HCT116 (cell line): ENCODE measurements at places on chromosomes 7 and 10.
A peak's percentile ranks its signal among the peaks of the same experiment; 100 is the strongest.

DNA sequence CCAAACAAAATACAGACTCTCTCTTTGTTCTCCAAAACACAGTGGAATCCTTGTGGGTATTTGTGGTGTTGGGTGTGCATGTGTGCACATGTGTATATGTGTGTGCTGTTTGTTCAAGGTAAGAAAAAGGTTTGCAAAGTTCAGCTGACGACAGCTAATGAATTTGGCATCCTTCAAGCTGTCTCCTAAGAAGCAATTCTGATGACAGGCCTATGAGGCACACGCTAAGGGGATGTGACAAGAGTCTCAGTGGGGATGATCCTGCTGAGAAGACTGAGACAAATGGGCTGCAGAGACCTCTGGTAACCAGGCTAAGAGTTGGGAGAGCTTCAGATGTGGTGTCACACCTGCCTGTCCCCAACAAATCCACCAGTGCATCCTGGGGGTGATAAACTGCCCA is 26.5 kb upstream of the CELF2 start:
- DNase-seq = no peak

DNA sequence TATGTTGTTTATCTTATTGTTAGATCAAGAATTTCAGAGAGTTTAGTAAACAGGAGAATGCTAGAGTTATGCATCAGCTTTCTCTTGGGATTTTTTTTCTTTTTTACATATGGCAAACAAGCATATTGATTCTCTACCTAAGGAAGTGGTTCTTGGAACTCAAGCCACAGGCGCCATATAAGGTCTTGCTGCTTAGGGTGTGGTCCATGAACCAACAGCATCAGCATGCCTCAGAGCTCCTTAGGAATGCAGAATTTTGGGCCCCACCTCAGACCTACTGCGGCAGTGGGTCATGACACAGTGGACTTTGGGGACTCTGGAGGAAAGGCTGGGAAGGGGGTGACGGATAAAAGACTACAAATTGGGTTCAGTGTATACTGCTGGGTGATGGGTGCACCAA is 230.8 kb downstream of the SKAP2 start:
- no peak for DNase-seq

DNA sequence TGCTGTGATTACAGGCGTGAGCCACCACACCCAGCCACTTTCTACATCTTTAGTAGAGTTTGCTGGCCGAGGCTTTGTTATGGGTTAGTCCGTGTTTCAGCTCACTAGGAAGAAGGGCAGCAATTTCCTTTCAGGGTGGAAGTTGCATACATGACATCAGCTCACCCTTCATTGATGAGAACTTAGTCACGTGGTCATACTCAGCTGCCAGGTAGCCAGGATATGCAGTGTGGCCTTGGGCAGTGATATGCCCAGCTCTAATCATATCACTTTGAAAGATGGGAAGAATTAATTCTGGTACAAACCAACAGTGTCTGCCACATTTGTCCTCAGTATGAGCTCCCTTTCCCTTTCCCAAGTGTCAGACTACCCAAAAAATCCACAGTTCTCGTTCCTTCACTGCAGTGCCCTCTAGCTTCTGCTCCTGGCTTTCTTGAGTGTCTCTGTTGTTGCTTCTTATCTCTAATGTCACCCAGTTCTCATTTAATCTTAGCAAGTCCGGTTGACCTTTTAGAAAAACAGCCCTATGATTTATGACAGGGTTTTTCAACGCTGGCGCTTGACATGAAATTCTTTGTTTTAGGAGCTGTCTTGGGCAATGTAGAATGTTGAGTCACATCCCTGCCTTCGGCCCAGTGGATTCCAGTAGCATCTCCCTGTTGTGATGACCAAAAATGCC is 108.7 kb upstream of the ITGB1 start:
- no peak for DNase-seq

DNA sequence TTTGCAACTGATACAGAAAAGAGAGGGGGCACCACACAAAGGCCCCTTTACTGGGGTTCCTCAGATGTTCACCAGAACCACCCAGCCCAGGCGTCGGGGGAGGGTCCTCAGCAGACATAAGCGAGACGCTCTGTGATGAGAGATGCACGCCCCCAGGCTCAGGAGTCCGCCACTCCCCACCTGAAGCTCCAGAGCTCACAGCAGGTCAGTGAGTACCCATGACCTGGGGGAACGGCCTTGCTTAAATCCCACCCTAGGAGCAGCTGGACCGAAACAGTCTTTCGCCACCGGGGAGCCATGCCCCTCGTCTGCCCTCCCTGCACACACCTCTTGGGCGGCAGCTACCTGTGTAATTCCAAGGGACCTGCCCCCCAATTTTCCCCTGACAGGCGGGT is 2.8 kb downstream of the CRYGN start:
- no peak for DNase-seq

DNA sequence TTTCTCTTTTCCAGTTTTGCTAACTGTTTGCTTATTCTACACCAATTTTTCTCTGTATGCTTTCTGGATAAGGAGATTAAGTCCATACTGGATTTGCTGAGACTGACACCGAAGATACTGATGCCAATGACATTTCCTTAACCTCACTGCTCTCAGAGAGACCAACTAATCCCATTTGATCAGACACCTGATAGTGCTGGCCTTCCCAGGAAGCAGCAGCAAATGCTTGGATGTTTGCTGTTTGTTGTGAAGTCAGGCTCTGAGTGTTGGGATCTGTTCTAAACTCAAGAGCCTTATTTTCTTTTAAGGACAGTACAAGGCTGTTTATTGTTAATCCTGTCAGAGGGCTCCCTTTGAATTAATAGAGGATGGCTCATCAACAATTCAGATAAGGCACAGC is 143.3 kb downstream of the ANK3 start:
- DNase-seq = no peak

- no peak for DNase-seq
Observed at GRCh38 chr10:88162852-88163251, 299.4 kb downstream of the PTEN start.

DNA sequence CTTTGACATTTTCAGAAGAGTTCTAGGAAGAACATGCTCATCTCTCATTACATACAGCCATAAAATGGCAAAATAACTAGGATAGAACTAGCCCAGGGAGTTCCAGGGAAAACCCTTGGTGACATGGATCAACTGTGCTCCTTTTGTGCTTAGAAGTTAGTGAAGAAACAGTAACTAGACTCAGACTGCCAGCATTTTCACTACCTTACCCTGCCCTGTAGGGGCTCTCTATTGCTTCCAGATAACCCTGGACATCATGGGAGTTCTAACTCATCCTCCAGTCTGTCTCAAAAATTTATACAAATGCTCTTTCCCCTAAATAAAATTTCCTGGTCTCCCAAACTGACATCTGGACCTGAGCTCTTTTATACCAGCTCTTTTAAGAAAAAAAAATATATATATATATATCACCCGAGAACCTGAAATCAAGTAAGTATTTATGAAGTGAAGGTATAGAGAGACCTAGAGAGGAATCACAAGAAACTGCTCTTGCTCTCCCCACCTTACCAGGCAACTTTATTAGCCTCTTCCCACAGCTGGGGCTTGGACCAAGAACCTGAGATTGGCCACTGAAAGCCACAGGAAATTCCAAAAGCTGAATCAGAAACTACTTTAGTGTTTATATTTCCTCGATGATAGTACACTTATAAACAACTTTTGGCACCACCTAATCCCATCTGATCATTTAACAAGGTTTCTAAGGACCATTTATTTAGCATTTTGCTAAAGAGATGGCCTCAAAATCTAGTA is 101.4 kb downstream of the RELN start:
- no peak for DNase-seq

GRCh38 chr10:49282879-49283341 is 16.1 kb upstream of the C10orf71 start:
- no peak for DNase-seq

- DNase-seq = peak; percentile 10
Observed at GRCh38 chr7:33423646-33424020, 294.3 kb downstream of the BBS9 start.

DNA sequence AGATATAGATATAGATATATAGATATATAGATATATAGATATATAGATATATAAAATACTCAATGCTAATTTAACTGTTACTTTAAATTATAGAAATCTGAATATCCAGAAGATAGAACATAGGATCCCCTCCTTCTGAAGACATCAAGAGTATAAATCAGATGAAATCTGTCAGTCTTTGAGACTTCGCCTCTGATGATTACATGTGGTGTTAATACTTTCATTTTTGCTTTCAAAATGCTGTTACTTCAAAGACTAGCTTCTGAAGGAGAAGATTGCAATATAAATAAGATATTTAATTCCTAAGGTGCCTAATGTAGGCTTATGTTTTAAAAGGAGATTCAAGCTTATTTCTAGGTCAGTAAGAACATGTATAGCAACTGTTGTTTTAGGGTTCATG is 180.4 kb downstream of the TSPAN12 start:
- no peak for DNase-seq

DNA sequence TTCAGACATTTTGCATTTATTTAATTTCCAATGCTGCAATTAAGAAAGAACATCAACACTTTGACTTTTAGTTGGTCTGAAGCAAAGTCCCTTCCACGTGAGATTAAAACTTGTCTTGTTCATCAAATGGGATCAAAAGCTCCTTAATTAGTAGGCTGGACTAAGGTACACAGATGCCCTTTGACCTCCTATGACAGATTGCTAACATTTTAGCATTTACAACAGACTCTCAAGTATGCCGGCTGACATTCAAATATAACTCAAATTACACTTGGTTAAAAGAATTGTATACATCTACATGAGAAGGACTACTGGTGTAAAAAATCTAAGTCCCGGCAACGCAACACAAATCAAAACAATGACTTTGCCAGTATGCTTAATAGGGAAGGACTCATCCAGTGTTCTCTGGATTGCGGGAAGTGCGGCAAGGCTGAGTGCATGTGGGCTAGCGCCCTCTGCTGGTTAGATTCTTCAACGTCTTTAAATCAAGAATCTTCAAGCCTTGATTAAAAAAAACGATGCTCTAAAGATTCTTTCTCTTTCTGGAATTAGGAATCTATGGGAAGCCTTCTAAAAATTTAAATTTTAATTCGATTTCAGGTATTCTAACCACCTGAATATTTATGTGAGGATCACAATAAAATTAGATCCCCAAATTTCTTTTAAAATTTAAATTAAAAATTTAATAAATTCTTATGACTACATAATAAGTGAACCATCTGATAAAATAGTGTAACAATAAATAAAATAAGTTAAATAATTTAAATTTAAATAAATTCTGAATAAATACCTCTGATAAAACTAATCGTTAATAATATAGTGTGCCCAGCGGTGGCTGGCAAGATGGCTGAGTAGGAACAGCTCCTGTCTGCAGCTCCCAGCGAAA is 444.7 kb downstream of the DGKB start:
- DNase-seq = peak; percentile 83

DNA sequence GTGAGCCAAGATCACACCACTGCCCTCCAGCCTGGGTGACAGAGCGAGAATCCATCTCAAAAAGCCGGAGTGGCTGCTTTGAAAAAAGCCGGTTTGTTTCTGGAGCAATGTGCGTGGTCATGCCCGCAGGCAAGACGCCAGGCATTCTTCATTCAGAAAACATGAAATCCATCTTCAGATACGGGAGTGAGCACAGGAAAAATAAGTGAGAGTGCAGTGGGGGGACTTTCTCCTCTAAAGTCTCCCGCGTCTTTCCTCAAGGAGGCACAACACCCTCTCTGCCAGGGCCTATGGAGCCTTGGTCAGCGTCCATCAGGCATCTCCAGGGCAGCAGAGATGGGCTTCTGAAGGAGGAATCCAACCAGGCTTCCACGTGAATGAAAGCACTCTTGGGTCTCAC is 62.3 kb upstream of the DGKI start:
- no peak for DNase-seq

GRCh38 chr7:90777886-90778285 is 181.8 kb downstream of the CDK14 start:
- DNase-seq = no peak

DNA sequence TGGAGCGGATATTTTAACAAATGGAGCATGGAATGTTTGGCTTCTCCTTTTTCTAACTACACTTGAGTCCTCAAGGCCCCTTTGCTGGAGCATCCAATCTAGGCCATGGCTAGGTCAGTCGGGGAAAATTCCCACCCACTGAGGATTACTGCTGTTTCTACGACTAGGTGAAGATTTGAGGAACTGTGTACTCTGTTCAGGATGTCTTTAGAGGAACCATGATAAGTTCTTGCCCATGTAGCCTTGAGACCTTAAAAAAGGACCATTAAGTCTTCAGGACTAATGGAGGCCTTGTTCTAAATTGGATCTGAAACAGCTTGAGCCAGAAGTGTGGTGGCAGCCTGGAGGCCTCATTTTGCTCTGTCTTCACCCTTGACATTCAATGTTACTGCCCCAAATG is 6.2 kb downstream of the AGK start:
- no peak for DNase-seq

DNA sequence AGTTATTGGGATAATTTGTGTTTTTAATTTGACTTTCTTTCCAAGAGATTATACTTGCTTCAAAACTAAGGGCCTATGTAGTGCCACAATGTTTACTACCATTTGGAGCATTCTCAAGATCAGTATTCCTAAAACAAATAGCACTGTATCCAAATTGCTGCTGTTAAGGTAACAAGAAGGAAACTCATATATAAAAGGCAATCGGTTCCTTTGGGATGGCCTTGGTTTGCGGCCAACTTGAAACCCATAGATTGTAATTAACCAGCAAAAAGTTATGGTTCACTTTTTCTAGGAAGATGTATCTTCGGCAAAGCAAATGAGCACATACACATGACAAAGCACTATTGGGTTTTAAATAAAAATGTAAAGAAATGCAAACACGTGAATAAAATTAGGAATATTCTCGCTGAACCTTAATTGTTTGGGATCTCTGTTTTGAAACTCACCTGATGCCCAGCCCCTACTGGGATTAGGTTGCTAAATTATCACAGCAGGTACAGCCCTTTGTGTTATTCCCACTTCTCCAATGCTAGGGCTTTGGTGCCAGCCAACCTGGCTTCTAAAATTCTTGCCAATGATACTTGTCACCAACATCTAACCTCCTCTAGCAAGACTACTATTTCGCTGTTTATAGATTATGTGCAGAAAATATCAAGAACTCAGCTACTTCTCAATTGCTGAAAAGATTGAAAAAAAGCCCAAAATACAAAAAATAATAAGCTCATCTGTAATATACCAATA is 16.0 kb downstream of the CDNF start:
- DNase-seq = no peak

- DNase-seq = no peak
Observed at GRCh38 chr10:123621916-123622315, 44.2 kb upstream of the GPR26 start.

- no peak for DNase-seq
Observed at GRCh38 chr7:113256883-113257531, 138.7 kb upstream of the SMIM30 start.
